Muscle of arm (tissue), 14 donors: ENCODE measurements at places on chromosomes 1 and 21. TPM values are rescaled to one million over a fixed set of nuclear protein-coding genes. Genes with fewer than 3 reads are reported as not detected.

The CASQ2 gene
- polyA plus RNA-seq, result 1,063 TPM

The UQCRHL gene
- 1.6 TPM for polyA plus RNA-seq

The LAMB3 gene
- not detected for polyA plus RNA-seq

The IGFN1 gene
- 6.1 TPM for polyA plus RNA-seq

The PLA2G2F gene
- polyA plus RNA-seq, result not detected

The ST6GALNAC5 gene
- polyA plus RNA-seq, result 1.5 TPM

The FMN2 gene
- 0.50 TPM for polyA plus RNA-seq

The MX2 gene
- 2.6 TPM for polyA plus RNA-seq

The LMX1A gene
- polyA plus RNA-seq, result 1.3 TPM

The TEX38 gene
- polyA plus RNA-seq, result not detected

The FAM151A gene
- polyA plus RNA-seq, result 0.94 TPM

The ZNF648 gene
- 0.06 TPM for polyA plus RNA-seq

The LCE1E gene
- polyA plus RNA-seq, result not detected

The PCP4L1 gene
- not detected for polyA plus RNA-seq

The C1orf141 gene
- polyA plus RNA-seq, result not detected

The AQP10 gene
- not detected for polyA plus RNA-seq

The PKN2 gene
- polyA plus RNA-seq, result 45.2 TPM

The PADI2 gene
- 81.9 TPM for polyA plus RNA-seq

The DAP3 gene
- 176 TPM for polyA plus RNA-seq

The C1orf210 gene
- not detected for polyA plus RNA-seq

The GNAT2 gene
- polyA plus RNA-seq, result not detected

The TTLL7 gene
- 25.9 TPM for polyA plus RNA-seq

The PIP5K1A gene
- polyA plus RNA-seq, result 53.2 TPM

The KRTAP11-1 gene
- not detected for polyA plus RNA-seq

The NBPF3 gene
- polyA plus RNA-seq, result 8.2 TPM

The GNG4 gene
- polyA plus RNA-seq, result 1.1 TPM
